Common myeloid progenitor, CD34-positive (primary cell): ENCODE measurements at places on chromosomes 2 and 18.

DNA sequence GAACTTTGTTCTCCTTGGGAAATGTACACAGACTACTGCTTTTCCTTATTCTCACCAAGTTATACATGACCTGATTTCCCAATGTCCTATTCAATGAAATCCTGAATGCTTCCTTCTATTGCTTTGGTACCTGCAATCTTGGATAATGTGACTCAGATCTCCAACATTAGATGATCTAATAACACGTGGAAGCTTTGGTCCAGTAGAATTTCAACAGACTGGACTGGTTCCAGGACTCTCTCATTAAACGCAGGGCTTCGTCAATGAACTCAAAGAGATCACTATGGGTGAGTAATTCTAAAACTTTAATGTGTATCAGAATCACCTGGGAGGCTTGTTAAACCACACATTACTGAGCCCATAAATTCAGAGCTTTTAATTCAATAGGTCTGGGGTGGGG, 413.6 kb upstream of the KCNH7 start:
- no peaks in the 10 kb centered on the region for H3K27me3 ChIP-seq
- no peaks in the 10 kb centered on the region for H3K36me3 ChIP-seq
- no peak overlapping the region for H3K27ac ChIP-seq

DNA sequence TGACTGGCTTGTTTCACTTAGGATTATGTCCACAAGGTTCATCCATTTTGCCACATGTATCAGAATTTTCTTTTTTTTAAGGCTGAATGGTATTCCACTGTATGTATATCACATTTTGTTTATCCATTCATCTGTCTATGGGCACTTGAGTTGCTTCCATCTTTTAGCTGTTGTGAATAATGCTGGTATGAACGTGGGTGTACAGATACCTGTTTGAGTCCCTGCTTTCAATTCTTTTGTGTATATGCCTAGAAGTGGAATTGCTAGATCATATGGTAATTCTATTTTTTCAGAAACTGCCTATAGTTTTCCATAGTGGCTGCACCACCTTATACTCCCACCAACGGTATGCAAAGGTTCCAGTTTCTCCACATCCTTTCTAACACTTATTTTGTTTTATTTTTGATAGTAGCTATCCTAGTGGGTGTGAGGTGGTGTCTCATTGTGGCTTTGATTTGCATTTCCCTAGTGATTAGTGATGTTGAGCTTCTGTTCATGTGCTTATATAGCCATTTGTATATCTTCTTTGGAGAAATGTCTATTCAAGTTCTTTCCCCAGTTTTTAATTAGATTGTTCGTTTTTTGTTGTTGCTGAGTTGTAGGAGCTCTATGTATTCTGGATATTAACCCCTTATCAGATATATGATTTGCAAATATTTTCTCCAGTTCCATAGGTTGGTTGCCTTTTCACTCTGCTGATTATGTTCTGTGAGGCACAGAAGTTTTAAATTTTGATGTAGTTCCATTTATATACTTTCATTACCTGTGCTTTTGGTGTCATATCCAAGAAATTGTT, 40.7 kb downstream of the TTC39C start:
- DNase-seq: no peak
- no peaks in the 10 kb centered on the region for H3K4me1 ChIP-seq
- H3K4me3 ChIP-seq: no peak overlapping the region

DNA sequence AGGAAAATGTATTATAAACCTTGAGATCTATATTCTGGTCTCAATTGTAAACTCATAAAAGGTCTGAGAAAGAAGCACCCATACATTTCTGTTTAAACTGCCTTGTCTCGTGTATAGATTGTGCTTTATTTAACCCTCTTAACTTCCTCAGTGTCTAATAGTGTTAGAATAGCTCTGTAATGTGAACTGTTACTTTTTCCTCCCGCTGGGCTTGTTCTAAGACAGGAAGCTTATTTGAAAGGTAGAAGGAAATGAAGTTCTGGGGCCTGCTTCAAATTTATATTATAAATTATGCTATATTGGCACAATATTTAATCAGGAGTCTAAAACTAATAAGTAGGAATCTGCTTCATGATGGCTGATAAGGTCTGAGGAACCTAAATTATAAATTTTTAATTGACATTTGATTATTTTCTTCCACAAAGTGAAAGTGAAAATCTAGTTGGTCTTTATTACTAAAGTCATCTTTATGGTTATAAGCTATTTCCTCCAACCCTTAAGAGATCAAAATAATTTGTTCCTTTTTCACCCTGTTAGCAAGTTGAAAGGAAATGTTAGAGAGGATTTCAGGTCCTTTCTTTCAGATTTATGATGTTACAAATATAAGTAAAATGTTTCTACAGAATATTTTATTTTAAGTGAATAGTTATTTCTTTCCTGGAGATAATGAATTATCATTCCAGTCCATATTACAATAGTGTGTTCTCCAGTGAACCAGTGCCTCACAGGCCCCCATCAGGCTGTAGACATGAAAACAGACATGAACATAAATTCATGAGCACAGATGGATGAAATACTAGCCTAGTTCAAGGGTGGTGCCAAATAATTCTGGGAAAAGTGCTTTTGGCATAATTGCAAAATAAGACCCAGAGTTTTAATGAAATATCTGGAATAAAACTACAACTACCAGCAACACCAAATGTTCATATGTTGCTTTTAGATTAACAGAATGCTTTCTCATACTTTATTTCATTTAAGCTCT, 7.9 kb downstream of the MFSD6 start:
- H3K36me3 ChIP-seq: no peaks in the 10 kb centered on the region
- no peaks in the 10 kb centered on the region for H3K27me3 ChIP-seq
- no peak overlapping the region for H3K4me3 ChIP-seq
- peaks cover 31% of the 10 kb centered on the region for H3K4me1 ChIP-seq
- peak overlapping the region; percentile 82 for H3K27ac ChIP-seq
- peak; percentile 58 for DNase-seq

GRCh38 chr2:105674859-105675541, 69.7 kb upstream of the NCK2 start:
- no peak for DNase-seq
- no peaks in the 10 kb centered on the region for H3K27me3 ChIP-seq
- H3K27ac ChIP-seq: no peak overlapping the region
- no peaks in the 10 kb centered on the region for H3K36me3 ChIP-seq

- H3K27ac ChIP-seq: no peak overlapping the region
- H3K27me3 ChIP-seq: no peaks in the 10 kb centered on the region
- H3K4me3 ChIP-seq: no peak overlapping the region
- H3K4me1 ChIP-seq: no peaks in the 10 kb centered on the region
These were observed 36.1 kb downstream of the RRM2 start for GRCh38 chr2:10158681-10159080.

- no peak overlapping the region for H3K4me3 ChIP-seq
- DNase-seq: no peak
- no peaks in the 10 kb centered on the region for H3K36me3 ChIP-seq
- H3K4me1 ChIP-seq: no peaks in the 10 kb centered on the region
These were observed 38.5 kb upstream of the ODC1 start for GRCh38 chr2:10486601-10487079.

- no peaks in the 10 kb centered on the region for H3K4me1 ChIP-seq
- H3K36me3 ChIP-seq: no peaks in the 10 kb centered on the region
- no peak overlapping the region for H3K27ac ChIP-seq
These were observed 135.5 kb downstream of the MYO3B start for GRCh38 chr2:170313347-170313991.

- no peak overlapping the region for H3K4me3 ChIP-seq
- peaks cover 96% of the 10 kb centered on the region for H3K27me3 ChIP-seq
- H3K36me3 ChIP-seq: no peaks in the 10 kb centered on the region
- DNase-seq: peak; percentile 90
- H3K27ac ChIP-seq: no peak overlapping the region
- no peaks in the 10 kb centered on the region for H3K4me1 ChIP-seq
These were observed 4.2 kb upstream of the POU3F3 start for GRCh38 chr2:104849618-104850141.

DNA sequence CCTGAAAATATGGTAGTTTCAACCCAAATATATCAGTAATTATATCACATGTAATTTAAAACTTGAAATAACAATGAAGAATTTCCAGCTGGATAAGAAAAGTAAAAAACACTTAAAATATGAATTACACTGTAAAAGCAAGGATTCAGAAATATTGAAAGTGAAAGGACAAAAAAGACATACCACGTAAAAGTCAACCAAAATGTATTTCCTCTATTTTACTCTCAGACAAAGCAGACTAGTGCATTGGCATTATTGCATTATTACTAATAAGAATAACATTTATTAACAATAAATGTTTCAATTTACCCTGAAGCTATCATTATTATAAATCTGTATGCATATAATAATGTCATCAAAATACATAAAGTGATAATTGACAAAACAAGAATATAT, 445.1 kb upstream of the TRIB2 start:
- H3K27ac ChIP-seq: no peak overlapping the region
- H3K4me3 ChIP-seq: no peak overlapping the region
- no peak for DNase-seq

GRCh38 chr2:215765729-215766360, 247.5 kb downstream of the MREG start:
- H3K4me1 ChIP-seq: no peaks in the 10 kb centered on the region
- H3K4me3 ChIP-seq: no peak overlapping the region
- H3K36me3 ChIP-seq: no peaks in the 10 kb centered on the region

DNA sequence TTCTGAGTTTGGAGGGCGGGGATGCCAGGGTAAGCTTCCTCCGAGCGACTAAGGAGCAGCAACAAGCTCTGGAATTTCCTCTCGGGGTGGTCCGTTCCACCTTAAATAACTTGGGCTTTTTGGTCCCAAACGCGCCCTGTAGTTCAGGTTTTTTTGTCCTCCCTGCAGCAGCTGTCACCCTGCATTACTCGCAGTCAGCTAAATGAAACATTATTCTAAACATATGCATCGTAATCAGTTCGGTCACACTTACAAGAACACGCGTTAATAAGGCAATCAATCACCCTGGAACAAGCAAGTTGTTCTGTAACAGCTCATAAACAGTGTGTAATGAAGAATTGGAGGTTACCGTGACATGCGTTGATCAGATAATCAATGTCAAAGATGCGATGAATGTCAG, 8.3 kb downstream of the EVX2 start:
- peaks cover 10% of the 10 kb centered on the region for H3K4me1 ChIP-seq
- H3K4me3 ChIP-seq: no peak overlapping the region
- H3K27me3 ChIP-seq: peaks cover 63% of the 10 kb centered on the region
- no peak overlapping the region for H3K27ac ChIP-seq

- no peak overlapping the region for H3K27ac ChIP-seq
- no peaks in the 10 kb centered on the region for H3K4me1 ChIP-seq
- no peaks in the 10 kb centered on the region for H3K27me3 ChIP-seq
These were observed 293.9 kb upstream of the PARD3B start for GRCh38 chr2:204251158-204251997.

DNA sequence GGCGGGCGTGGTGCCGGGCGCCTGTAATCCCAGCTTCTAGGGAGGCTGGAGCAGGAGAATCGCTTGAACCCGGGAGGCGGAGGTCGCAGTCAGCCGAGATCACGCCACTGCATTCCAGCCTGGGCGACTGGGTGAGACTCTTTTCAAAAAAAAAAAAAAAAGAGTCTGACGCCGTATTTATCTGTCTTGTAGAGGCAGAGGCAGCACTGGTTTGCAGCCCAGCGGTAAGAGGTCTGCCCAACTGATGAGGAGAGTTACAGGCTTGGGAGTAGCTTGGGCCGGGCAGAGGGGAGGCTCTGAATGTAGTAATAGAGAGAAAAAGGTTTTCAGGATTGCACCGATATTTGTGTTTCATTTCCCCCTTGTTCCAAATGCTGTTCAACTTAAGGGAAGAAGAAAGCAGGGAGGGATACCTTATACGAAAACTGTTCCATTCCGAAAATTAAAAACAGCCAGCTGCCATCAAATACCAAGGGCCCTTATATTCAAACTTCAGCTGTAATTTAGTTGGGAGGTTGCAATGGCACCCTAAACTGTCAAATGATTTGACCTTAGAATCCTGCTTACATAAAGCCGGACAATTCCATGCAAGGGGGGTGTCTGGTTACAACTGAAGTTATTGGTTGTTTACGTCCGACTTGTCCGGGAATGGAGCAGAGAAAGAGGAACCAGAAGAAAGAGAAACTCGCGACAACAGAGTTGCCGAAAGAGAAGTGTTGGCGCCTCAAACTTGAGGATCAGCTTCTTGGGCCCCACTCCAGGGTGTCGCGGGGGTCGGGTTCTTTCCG, 9.2 kb upstream of the SP9 start:
- peaks cover 32% of the 10 kb centered on the region for H3K27me3 ChIP-seq
- no peak overlapping the region for H3K4me3 ChIP-seq
- no peaks in the 10 kb centered on the region for H3K36me3 ChIP-seq
- peak; percentile 66 for DNase-seq

- no peaks in the 10 kb centered on the region for H3K36me3 ChIP-seq
- DNase-seq: peak; percentile 96
- peak overlapping the region; percentile 48 for H3K27ac ChIP-seq
- no peak overlapping the region for H3K4me3 ChIP-seq
These were observed 265.9 kb downstream of the CELF4 start for GRCh38 chr18:37299471-37300304.

DNA sequence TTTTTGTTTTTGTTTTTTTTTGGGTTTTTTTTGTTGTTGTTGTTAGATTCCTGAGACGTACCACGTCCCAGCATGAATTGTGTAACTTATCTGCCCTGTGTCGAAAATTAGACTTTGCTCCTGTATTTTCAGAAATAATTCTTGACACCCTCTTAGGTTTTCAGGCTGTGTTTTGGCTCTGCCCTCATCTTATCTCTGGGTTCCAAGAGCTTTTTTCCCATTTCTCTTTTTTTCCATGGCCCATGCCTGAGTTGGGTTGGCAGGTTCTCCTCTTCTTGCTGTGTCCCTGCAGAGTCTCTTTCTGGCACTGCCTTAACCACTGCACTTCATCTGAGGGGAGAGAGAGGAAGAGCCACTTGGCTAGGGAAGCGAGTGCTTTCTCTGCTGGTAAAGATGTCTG, 42.4 kb downstream of the CTIF start:
- no peak overlapping the region for H3K4me3 ChIP-seq
- no peaks in the 10 kb centered on the region for H3K4me1 ChIP-seq
- no peak overlapping the region for H3K27ac ChIP-seq
- no peaks in the 10 kb centered on the region for H3K27me3 ChIP-seq
- DNase-seq: no peak

DNA sequence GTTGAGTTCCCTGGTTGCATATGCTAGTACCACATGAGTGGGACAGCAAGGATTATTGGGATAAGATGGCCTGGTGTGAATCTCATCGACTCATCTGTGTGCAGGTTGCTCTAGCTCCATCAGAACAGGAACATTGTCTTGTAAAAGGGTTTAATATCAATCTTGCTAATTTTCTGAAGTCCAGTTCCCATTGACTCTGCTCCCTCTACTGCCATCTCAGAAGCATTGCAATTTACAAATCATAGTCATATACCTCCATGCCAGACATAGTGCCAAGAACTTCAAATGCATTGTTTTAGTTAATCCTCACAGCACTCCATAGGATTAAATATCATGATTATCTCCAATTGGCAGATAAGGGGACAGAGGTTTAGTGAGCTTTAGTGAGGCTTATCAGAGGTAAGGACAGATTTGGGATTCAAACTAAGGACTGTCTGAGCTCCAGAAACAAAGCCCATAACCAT, 4.8 kb upstream of the STAT4 start:
- no peaks in the 10 kb centered on the region for H3K27me3 ChIP-seq
- H3K27ac ChIP-seq: no peak overlapping the region
- H3K4me1 ChIP-seq: peaks cover 13% of the 10 kb centered on the region
- peak; percentile 57 for DNase-seq
- no peaks in the 10 kb centered on the region for H3K36me3 ChIP-seq
- H3K4me3 ChIP-seq: no peak overlapping the region
